NCI-H1048 (cell line): ENCODE measurements at places on chromosomes 6 and 20.

GRCh38 chr20:1950836-1951235, 43.0 kb downstream of the PDYN start:
- DNase-seq, result no peak

- DNase-seq, result no peak
Measured at GRCh38 chr6:134517145-134517658, 199.3 kb upstream of the SGK1 start.

- peak; percentile 22 for DNase-seq
Measured at GRCh38 chr20:6122111-6122872, 538 bp downstream of the FERMT1 start.

GRCh38 chr6:76707630-76708029, 635.2 kb upstream of the IMPG1 start:
- no peak for DNase-seq

GRCh38 chr6:46269447-46270229, 98.9 kb upstream of the ENPP5 start:
- no peak for DNase-seq

- no peak for DNase-seq
Measured at GRCh38 chr20:41738604-41739206, 120.5 kb upstream of the CHD6 start.

GRCh38 chr6:79630380-79630882, 698 bp upstream of the SH3BGRL2 start:
- no peak for DNase-seq

GRCh38 chr20:1533059-1533458, 24.4 kb downstream of the SIRPD start:
- DNase-seq, result no peak

DNA sequence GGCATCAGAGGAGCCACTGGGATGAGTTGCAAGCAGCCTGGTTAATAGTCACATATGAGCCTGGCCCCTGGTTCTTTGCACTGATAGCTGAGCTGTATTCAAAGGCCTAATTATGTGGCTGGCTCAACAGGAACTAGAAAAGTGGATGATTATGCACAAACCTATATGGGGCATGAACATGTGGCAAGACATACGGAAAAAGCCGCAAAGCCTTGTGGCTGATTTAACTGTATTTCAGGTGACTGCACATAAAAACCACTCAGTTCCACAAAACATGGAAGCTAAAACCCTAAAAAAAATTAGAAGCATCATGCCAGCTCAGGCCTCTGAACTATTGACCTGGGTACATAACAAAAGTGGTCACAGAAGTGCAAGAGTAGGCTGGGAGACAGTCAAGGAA, 13.0 kb upstream of the MUC22 start:
- DNase-seq, result no peak

- DNase-seq, result no peak
Measured at GRCh38 chr6:21348504-21349195, 244.9 kb upstream of the SOX4 start.

GRCh38 chr20:13690943-13691342, 52.2 kb upstream of the TASP1 start:
- no peak for DNase-seq

DNA sequence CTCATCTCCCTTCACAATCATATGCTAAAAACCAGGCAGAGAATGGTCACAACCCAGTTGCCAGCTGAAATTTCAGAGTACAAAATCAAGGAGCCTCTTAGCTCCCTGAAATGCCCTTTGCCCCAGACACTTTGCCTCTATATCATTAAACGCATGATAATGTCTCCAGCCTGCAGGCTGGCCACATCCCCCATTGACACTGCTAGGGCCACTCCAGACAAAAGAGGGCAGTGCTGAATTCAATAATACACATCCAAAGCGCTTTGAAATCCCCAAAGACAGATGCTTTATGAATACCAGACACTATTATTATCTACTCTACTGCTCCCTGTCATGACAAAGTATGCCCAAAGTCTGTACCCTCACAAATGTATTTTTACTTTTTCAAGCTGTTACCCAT, 348.3 kb upstream of the POU3F2 start:
- no peak for DNase-seq

DNA sequence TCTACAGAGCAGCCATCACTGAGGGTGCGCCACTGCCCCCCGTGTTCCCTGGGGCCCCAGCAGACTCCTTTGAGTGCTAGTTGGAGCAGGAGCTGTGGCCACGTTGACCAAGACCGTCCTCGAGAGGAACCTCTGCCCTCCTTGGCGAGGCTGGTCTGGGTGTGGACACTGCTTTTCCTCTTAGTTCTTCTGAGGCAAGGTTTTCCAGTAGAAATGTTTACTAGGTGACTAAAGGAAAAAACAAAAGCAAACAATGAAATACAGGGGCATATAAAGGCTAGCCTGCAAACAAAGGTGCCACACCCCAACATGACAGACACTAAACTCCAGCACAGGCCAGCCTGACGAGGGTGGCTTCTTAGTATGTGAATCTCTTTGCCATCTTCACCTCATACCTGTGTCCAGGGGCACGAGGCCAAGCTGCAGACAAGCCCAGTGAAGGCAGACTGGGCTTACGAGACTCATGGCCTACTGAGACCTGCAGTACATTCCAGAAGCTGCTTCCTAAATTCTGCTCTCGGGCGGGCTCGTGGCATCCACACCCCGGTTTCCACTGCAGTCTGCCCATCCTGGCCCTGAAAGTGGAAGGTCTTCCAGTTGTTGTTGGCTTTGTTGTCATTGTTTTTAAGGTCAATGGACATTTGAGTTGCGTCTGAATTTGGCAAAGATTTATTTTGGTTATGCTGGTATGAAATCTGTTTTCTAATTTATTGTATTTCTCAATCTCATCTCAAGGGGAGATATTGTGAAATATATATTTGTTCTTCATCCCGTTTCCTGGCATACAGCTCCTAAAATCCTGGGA, 39.2 kb downstream of the FAM50B start:
- DNase-seq, result no peak

DNA sequence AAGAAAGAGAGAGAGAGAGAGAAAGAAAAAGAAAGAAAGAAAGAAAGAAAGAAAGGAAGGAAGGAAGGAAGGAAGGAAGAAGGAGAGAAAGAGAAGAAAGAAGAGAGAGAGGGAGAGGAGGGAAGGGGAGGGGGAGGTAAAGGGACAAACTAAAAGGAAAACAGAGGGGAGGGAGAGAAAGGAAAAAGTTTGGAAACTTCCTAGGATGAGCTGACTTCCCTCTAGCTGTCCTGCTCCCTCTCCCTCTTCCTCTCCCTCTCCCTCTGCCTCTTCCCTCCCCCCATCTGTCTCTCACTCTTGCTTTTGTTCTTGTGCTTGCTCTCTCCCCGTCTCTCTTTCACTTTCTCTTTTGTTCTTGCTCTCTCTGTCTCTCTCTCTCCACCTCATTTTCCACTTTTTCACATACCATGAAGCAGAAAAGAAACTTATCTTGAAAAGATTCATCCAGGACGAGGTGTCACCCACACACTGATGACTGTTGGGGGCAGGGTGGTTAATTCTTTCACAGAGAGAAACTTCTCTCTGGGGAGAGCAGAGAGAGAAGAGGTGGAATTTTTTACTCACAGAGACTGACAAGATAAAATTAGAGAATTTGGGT, 56.4 kb upstream of the DUSP22 start:
- DNase-seq, result no peak

- no peak for DNase-seq
Measured at GRCh38 chr6:15089569-15090144, 156.2 kb upstream of the JARID2 start.

DNA sequence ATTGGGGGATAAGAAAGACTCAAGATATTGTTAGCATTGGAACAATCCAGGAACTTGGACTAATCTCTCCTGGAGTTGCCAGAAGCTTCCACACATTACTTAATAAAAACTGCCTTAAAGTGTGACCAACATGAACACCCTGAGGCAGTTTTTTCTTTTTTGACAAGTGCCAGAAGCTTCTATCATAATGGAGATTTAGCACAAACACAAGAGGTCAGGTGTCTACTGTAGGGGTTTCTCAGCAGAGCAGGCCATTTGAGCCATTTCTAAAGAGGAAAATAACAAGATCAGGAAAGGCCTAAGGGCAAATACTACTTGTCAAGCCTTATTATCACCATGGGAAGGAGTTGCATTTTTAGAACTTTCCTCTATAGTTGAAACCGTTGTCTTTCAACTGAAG, 361.5 kb downstream of the EPM2A start:
- no peak for DNase-seq

DNA sequence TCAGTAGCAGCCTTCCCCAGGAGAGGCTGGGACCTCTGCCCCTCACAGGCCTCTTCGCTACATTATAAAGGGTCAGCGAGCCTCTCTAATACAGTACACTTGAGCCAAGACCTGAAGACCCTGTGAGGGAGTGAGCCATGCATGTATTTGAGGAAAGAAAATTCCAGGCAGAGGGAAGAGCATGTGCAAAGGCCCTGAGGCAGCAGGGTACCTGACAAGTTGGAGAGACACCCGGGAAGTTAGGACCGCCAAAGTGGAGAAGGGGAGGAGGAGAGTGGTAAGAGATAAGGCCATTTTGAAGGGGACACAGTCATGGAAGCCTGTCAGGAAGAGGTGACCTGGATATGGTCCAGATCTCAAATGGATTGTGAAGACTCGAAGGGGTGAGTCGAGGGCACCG, 219.3 kb upstream of the RNF24 start:
- DNase-seq, result no peak

DNA sequence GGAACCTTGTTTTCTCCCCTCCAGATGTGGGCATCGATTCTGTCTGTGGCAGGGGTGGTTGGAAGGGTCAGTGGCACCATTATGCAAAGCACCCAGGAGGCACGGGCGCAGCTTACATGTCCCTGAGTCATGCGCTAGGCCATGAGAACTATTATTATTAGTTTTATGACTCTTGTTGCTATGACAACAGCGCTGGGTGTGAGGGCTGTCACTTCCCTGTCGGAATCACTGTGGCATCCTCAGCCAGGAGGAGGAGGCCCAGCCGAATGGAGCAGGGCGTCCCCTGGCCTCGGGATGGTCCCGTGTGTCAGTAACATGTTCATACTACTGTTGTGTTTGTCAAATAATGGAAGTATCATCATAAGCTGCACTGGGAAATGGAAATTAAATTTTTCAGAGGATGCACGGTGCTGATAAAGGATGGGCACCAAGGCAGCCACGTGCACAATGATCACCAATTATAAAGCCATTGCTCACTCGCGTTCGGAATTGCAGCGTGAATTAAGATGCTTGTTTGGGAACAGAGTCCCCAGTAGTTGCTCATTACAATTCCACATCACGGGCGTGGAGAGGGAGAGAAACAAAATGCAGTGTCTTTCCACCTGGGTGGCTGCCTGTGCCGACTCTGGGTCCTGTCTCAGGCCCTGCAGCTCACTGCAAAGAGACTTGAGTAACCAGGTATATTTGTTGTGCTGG, 247.9 kb downstream of the CDH4 start:
- no peak for DNase-seq

DNA sequence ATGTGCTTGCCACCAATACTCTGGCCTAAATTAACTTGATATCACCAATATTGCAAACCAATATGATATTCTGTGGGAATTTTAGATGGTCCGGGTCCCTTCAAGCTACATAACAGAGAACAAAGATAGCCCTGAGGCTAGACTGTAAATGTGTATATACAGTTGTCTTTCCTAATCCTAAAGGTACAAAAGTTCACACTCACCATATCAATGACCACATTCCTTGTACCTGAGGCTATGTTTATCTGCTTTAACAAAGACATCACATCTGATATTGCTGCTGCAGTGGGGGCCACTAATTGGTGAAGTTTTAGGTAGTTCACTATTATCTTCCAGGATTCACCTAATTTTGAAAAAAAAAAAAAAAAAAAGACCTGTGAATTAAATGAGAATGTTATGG, 38.6 kb upstream of the VGLL2 start:
- DNase-seq, result no peak

DNA sequence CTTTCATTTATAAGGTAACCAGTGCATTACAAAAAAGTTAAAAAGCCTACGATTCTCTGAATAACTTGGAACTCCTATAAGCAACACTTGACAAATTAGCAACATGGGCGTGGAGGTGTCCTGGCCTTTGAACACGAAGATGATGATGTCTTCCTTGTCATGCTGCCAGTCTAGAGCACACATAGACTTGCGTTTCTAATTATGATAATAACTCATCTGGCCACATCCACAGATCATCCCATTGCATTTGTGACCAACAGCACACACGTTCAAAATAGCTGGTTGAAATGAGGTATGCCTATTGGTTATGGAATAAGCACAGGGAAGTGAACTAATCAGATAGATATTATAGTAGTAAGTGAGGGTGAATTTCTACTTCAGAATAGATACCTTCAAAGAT, 608.9 kb downstream of the PRKN start:
- no peak for DNase-seq

DNA sequence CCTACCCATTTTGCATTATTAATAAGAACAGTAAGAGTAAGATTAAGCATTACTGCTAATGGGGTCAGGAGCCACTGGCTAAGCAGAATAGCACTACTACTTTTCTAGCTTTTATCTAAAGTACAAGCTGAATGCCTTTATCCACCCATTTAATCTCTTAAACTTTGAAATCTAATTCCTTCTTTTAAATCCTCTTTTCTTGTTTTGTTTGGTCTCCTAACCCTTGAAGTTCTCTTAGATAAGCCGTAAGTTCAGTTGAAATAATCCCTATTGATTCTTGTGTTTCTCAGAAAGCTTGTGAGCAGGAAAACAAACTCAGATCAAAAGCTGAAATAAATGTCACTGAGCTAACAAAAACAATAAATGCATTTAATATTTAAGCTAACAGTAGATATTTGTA, 380.2 kb downstream of the TBC1D32 start:
- DNase-seq, result no peak

DNA sequence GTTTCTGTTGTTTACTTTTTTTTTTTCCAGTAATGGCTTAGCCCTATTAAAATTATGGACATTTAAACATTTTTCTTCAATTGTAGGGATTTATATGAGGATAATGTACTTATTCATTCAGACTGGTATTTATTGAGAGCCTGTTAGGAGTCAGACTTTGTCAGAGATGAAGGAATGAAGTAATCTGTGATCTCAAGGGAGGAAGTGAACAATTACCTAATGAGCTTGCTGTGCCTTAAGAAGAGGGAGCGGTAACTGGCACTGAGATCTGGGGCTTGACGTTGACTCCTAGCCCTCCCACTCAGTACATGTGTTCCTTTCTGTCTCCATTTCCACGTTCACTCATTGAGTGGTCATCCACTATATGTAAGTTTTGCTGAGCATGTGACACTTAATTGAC, 12.6 kb downstream of the AFDN start:
- no peak for DNase-seq
